ENCODE measurements at places on chromosomes 2 and 18.

DNA sequence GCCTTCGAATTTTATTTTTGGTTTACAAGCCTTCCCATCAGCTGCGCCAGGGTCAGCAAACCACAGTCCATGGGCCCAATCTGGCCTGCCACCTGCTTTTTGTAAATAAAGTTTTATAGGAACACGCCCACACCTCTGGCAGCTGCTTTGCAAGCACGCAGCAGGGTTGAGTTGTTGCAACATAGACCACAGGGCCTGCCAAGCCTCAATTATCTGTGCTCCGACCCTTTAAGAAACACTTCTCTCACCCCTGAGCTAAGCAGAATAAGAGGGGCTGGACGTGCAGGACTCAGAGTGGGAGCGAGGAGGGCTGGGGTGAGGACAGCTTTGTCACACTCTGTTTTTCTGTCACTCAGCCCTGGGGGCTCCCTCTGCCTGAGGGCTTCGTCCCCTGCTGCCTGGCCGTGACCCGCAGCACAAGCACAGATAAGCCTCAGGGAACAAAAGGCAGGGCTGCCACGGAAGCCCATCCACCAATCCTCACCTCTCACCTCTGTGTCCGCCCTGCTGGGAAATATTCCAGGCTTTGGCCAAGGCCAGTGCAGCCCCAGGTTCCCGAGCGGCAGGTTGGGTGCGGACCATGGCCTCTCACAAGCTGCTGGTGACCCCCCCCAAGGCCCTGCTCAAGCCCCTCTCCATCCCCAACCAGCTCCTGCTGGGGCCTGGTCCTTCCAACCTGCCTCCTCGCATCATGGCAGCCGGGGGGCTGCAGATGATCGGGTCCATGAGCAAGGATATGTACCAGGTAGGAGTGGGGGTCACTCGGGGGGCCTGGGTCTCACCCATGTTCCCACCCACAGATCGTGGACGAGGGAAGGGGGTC lies at the start of gene AGXT:
AGXT (plus strand) TSS at position 539 of the 823 bp plus-strand sequence; CDS start at position 581, 42 bp downstream.
- DNase-seq: no peak

DNA sequence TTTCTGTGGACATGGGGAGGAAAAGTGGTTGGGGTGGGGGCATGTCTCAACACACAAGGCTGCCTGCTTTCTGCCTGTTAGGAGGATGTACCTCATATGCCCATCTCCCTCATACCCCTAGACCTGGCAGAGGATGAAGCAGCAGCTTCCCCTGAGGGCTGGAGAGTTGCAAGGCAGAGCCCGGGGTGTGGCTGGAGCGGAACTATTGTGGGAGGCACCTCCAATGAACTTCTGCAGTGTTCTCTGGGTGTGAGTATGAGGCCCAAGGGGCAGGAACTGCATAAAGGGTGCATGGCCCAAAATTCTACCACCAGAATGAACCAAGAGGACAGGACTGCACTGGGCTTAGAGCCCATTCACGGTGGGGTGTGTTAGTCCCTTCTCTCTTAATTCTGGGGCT lies 296.3 kb upstream of the SIX2 start:
- no peak for DNase-seq

DNA sequence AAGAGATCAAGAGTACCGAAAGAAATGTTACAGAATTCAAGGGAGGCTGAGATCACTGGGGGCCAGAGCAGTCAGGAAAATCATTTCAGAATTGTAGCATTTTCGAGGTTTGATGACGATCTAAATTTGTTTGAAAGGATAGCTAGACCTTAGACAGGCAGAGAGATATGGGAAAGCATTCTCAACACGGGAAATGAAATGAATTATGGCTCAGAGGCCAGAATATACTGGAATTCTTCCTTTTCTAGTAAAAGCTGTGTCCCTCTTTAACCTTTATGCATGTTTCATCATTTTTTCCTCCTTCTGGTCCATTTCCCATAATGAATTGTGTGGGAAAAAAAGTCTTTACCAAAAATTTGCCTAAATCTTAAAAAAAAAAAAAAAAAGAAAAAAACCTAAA lies 78.8 kb downstream of the NABP1 start:
- no peak for DNase-seq

DNA sequence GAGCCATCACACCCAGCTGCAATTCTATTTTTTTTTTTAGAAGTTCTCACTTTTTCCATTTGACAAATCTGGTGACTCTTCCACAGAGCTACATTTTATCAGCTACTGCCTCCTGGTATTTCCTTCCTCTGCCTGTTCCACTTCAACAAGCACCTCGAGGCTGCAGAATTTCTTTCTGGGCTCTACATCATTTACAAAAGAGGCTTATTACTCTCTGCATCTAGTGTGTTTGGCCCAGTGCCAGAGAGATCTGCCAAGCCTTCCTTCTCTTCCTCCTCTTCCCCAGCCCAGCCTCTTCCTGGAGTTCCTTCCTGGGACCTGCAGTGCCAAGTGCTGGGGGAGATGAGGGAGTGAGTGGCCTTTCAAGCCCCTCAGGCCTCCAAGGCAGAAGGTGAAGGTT lies 119.6 kb upstream of the ITGA6 start:
- DNase-seq: no peak

DNA sequence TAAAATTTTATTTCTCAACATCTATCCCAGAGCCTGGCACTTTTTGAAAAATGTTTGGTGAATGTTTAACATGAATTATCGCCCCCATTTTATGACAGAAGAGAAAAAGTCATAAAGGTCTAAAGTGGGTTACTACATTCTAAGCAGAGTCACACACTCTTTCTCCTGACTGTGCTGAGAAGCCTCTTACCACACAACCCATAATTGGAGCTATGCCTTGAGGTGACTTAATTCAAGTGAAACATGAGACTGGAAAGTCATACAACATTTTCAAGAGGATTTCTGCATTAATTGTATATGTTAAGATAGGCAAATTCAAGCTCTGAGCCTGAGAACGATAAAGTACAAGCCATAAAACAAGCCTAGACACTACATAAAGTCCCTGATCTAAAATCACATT lies 3.1 kb upstream of the DSEL start:
- DNase-seq: no peak

DNA sequence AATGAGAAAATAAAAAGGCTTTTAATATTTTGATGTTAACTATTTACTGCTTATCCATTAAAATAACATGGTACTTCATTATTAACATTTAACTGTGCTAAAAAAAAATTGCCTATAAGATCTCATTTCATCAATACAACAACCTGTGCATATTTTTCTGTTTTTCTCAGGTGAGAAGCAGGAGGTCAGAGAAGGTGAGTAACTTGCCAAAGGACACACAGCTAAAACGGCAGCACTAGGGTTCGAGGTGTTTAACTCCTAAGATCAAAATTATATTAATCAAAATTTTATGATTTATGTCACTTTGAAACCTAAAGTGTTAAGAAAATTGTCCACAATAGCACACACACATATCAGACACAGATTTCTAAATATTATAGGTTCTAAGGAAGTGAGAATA lies 366.0 kb downstream of the TGIF1 start:
- no peak for DNase-seq

DNA sequence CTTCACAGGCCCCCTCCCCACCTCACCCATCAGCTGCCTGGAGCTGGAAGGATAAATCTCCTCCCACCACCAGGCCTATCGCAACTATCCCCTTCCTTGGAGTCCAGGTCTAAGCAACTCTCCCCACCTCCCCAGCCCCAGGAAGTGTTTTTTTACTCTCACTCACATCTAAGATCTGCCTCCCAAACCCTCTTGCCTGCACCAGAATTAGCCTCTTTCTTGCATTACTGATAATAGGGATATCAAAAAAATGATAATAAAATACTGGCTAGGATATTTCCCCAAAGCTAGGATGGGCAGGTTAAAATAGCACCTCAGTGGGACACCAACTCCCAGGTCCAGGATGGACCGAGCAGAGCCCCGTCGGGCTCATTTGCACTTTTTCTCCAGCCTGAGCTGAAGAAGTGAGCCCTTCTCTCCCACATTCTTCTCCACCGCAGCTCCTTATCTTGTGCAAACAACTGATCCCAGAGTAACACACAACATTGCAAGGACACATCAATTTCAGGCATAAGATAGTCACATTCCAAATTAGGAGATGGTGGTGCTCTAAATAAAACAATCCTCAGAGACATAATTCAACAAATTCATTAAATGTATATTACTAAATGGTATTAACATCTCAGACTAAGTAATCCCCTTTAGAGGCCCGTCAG lies 17.7 kb upstream of the CIB4 start:
- no peak for DNase-seq

DNA sequence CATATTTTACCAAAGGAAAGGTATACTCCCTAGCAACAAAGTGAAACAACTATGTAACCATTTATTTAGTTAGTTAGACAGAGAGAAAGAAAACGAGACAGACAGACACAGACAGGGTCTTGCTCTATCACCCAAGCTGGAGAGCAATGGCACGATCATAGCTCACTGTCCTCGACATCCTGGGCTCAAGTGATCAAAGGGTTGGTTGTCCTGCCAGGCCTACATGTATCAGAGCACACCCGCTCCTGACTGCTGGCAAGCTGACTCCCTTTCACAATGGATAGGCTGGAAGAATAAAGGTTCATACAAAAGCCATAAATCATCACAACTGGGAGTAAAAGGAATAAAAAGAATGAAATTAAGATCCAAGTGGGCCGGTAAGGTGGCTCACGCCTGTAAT lies 53.5 kb downstream of the ATL2 start:
- DNase-seq: no peak

DNA sequence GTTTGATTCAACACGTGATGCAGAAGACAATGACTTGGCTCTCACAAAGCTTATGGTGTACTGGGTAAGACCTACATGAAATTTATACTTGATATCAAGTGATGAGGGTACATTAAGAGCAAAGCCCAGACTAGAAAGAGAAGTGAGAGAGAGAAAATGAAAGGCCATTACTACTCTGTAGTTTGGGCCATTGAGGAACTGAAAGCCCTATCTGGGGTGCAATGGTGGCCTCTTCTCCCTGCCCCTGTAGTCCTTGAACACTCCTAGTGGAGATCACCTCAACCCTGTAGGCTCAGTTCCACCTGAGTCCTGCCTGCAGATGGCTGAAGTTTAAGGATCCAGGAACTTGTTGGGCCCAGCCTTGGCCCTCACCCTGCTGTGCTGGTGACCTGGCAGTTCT lies 569.8 kb upstream of the MEX3C start:
- no peak for DNase-seq

GRCh38 chr2:231890896-231891513 lies 35.2 kb downstream of the NPPC start:
- DNase-seq: no peak

DNA sequence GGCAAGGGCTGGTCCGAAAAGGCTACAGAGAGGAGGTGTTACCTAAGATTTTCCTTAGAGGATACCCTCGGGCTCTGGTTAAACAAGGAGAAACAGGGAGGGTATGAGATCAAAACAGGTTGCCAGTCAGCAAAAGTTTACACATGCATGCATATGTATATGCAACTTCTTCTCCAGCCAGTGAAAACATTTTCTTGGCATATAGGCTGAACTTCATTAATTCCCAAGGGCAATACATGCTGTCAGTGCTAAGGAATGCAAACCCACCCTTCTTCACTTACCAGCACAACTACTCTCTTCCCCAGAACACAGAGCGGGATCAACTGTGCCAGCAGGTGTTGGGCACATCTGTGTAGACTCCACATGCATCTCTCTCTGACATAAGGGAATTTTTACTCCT lies 176.0 kb downstream of the GFPT1 start:
- DNase-seq: no peak

DNA sequence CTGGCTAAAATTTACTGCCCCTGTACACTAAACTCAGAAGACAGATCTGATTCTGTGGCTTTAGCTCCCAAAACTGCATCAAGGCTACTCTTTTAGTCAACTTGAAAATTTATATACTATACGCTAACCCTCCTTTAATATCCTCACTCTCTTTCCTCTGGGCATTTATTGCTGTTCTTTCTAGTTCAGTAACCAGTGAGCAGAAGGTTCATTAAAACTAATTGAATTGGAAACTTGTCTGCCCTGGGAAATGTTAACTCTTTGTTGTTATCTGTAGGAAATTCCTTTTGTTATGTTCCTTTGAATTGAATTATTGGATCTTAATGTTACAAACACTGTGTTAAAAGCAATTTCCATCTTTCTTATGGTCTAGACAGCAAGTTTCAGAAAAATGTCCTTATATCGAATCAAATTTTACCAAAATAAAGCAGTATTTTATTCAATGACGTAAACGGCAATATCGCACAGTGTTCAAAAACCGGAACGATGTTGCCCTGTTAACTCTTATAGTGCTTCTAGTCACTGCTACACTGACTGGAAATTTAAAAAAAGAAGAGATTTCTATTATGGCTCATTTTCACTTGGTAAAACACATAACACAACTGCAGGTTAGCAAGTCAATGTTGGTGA lies 168.3 kb downstream of the NR4A2 start:
- DNase-seq: no peak

DNA sequence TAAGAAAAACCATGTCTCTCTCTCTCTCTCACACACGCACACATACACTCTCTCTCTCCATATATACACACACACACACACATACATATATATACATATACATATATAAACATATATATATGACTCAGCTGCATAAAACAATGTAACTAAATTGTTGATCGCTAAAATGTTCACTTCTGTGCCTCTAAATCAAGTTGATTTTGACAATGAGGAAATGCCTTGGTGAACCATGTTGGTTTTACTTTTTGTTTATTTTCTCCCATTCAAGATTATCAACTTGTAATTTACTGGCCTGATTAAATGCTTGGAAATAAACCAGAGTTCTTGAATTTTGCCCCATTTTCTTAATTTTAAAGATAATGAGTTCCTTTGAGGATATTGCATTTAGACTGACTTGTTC lies 500.4 kb downstream of the PARD3B start:
- no peak for DNase-seq

GRCh38 chr18:59033359-59033758 lies 106.3 kb upstream of the SEC11C start:
- DNase-seq: no peak

GRCh38 chr2:37561615-37562569 lies 109.5 kb downstream of the CDC42EP3 start:
- no peak for DNase-seq

GRCh38 chr2:238487652-238488346 lies 61.1 kb downstream of the ASB1 start:
- DNase-seq: no peak

- DNase-seq: no peak
These were observed 16.8 kb upstream of the ANKRD53 start for GRCh38 chr2:70961648-70961994.

DNA sequence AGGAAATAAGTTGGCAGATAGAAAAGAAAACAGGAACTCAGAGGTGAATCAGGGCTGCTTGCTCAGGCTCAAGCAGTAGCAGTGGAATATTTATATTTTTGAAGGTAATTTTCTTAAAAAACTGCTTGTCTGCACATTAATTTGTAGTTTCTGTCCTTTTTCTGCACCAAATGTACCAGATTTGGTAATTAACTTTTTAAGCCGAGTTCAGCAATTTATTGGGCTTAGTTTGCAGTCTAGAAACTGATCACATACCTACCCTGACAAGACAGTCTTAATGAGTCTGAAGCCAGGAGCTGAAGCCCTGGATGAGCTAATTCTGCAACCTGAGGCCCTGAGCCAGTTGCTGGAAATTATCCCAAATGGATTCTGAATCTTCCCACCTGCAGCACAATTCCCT lies 647.0 kb downstream of the TDRD15 start:
- DNase-seq: no peak

DNA sequence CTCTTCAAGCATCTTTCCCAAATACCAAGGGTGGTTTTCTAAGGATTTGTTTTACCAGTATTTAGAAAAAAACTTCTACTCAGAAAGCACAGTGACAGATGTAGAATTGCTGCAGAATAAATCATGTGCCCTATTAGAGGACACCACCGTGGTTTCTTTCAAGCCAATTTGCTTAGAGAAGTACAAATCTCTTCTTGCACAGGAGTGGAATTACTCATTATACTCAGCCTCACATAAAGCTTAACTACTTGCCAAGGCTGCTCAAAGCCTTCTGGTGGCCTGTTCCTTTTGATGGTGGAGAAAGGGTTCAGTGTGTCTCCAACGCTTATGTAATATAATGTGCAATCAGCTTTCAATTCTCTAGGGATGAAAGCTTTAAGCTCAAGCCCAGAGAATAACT lies 66.5 kb upstream of the CTNNA2 start:
- no peak for DNase-seq

Data from activated naive CD4-positive, alpha-beta T cell (primary cell).